ENCODE measurements at places on chromosomes 11 and 22.

GRCh38 chr22:23243006-23243573 lies 62.8 kb downstream of the BCR start:
- DNase-seq: no peak

GRCh38 chr11:44904261-44905020 lies 46.2 kb downstream of the TP53I11 start:
- DNase-seq: no peak

GRCh38 chr11:111469200-111469599 lies 43.0 kb downstream of the BTG4 start:
- DNase-seq: no peak

GRCh38 chr11:57278721-57279095 lies 41.7 kb upstream of the APLNR start:
- no peak for DNase-seq

- DNase-seq: no peak
Observed at GRCh38 chr11:102771351-102771750, 9.1 kb downstream of the MMP10 start.

- DNase-seq: no peak
Observed at GRCh38 chr22:48391171-48391711, 1436.4 kb downstream of the BRD1 start.

GRCh38 chr11:46890665-46891064 lies 27.7 kb downstream of the LRP4 start:
- DNase-seq: no peak

DNA sequence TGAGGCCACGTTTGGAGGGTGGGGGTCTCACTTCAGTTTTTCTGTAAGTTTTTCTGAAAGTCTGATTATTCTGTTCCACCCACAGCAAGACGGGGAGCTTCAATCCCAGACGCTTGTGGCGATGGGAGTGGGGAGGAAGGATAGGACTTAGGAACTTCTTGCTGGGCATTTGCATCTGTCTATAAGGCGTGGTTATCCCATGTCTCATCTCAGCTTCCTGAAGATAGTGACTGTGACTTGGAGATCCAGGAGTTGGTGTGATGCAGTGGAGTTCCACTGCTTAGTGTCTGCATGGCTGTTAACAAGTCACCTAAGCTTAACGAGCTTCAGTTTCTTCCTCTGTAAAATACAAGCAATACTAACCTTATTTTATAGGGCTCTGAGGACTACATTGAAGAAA lies 58.9 kb upstream of the BARX2 start:
- DNase-seq: no peak

- DNase-seq: no peak
Observed at GRCh38 chr11:103007521-103007920, 52.0 kb upstream of the MMP13 start.

DNA sequence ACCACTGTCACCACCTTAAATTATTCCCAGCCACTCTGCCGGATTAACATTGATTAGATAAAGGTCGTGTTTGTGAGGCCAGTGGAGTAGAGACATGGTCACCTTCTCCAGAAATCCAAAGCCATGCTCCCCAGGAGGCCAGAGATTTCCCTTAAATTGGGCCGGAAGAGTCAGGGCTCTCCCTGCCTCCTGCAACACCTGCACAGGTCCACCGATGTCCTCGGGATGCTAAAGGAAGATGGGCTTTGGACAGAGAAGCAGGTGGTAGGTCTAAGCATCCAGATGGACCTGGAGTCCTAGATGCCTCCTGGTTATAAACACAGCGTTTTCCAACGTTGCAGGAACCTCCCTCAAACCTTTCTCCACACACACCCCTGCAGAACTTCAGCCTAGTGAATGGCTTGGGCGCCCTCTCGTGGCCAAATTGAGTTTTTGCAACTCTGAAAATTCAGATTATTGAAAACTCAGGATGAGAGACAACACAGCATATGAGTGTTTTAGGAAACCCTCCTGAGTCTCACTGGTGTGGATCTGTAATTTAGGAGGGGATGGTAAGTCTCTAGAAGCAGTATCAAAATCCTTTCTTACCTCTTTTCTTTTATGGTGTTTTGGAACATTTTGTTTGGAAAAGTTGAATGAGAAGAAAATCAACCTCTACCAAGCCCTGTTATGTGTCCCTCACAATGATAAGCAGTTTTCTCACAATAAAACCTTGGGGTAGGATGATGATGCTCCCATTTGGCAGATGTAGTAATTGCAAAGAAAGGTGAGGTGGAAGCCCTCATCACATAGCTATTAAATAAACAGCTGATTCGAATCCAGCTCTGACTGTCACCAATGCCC lies 109.6 kb downstream of the RRAS2 start:
- DNase-seq: peak; percentile 52

DNA sequence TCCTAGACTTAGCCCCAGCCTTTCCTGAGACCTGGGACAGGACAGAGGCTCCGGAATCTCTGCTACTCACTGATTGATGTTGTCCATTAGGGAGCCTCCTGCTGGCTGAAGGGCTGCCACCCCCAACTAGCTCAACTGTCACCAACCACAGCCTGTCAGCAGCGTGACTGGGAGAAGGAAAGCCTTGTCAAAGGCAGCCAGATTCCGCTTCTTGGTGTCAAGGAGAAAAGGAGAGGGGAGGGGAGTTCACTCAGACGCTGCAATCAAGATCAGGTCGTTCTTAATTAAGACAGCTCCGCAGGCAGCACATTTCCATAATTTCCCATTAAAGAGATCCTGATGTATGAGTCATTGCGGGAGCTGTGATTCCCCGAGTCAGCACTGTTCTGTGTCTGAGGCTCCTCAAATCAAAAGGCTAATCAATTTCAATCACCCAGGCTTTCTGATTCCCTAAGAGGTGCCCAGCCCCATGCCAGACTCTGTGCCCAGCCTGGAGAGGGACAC lies 152.8 kb upstream of the ZBED5 start:
- DNase-seq: no peak

DNA sequence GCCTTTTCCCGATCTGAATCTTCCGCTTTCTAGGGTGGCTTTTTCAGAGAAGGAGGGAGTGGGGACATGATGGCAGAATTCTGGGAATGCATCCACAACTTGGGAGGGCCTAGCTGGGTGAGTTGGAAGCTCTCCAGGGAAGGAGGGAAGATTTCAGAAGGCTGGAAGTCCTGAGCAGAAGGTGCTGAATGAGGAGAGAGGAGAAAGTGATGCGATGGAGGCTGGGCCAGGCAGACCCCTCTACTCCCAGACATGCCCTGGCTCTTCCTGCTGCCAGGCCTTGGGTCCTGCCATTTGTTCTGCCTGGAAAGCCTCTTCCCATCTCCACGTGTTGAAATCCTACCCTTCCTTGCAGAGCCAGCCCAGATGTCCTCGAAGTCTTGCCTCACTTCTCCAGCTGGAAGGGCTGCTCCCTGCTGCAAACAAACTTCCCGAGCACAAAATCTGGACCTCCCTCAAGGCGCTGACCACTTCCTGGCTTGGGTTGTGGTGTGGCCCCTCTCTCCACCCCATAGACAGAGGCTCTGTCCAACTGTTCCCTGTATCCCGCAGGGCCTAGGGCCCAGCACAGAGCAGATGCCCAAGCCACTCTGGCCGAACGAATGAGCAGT lies 16.8 kb downstream of the LRRC32 start:
- no peak for DNase-seq

DNA sequence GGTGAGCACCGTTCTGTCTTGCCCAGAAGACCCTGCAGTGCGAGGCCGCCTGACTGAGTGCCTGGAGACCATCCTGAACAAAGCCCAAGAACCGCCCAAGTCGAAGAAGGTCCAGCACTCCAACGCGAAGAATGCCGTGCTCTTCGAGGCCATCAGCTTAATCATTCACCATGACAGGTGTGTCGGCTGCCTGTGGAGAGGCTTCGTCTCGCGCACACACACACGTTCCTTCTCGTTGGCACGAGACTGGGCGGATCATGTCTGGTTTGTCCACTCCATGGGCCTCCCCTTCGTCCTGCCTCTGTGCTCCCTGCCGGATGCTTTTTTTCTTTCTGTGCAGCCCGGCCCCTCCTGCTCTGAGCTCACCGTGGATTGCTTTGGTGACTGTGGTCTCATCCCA lies 51.1 kb downstream of the MUC6 start:
- DNase-seq: no peak

- no peak for DNase-seq
Observed at GRCh38 chr11:47609675-47610074, 15.5 kb upstream of the C1QTNF4 start.

GRCh38 chr11:69122630-69123431 lies 32.9 kb upstream of the SMIM38 start:
- no peak for DNase-seq

- DNase-seq: no peak
Observed at GRCh38 chr22:35684732-35685131, 32.9 kb upstream of the APOL5 start.

DNA sequence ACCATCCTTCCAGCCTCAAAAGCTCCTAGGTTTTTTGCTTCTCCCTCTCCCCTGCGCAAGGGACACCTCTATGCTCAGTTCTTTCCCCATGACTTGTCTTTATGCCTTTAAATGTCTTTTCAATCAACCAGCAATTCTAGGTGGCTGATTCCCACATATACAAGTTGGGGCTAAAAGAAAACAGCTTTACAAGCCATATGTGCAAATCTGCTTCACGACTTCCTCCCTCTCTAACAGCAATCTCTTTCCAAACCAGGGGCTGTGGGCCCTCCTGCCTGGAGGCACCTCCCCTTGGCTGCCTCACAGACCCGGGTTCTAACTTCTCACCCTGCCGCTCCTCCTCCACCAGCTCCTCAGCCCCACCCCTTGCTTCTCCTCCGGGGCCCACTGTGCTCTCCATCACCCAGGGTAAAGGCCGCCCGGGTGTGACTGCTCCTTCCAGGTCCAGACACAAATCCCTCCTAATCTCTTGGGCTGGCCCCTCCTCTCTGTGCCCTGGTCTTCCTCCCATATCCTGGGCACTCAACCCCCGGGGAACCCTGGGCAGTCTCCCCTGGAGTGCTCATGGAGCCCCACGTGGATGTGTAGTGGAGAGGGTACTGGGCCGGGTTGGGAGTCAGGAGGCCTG lies 14.1 kb downstream of the TMPRSS13 start:
- no peak for DNase-seq

DNA sequence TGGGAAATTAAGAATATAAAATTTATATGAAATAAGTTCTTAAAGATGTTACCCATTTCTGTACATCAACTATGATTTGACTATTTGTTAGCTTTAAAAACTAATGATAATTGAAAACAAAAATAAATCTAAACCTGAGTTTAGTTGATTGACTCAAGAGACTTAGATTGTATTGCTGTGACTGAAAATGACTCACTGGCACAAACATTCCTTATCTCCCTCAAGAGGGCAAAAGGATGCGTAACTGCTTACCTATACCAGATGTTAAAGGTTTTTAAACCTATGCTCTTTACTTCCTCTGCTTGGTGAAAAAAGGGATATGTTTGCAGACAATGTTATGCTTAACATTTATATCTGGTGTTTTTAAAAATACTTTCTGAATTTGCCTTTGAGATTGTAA lies 30.3 kb downstream of the ATM start:
- DNase-seq: no peak

GRCh38 chr11:101442171-101442570 lies 141.6 kb downstream of the TRPC6 start:
- no peak for DNase-seq

- DNase-seq: no peak
Observed at GRCh38 chr11:122872046-122872445, 10.5 kb upstream of the JHY start.

DNA sequence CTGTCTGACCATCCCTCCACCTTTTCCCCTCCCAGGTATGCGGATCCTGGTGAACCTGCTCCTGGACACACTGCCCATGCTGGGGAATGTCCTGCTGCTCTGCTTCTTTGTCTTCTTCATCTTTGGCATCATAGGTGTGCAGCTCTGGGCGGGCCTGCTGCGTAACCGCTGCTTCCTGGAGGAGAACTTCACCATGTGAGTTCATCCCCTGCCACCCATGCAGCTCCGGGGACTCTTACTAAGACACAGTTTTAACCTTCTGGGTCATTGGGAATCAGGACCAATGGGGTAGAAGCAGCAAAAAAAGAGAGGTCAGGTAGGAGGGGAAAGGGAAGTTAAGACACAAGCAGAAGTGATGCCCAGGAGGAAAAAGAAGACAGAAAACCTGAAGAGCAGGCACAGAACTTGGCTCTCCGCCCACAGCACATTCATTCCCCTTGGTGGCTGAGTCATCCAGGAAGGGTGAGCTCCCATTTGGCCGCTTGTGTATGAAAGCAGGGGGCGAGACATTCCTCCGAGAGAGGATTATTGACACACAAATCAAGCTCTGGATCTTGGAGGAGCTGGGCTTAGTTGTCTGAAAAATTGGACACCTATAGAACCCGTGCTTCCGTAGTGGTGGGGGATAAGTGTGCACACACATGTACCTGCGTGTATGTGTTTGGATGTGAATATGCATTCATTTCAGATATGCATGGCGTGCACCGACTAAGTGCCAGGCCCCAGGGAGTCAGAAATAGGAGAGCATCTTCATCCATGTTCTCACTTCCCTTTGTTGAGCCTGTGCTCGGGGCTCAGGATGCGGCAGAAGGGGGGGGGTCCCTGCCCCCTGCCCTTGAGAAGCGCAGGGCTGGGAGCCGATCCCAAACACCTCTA lies 64.2 kb downstream of the CACNA1I start:
- no peak for DNase-seq

DNA sequence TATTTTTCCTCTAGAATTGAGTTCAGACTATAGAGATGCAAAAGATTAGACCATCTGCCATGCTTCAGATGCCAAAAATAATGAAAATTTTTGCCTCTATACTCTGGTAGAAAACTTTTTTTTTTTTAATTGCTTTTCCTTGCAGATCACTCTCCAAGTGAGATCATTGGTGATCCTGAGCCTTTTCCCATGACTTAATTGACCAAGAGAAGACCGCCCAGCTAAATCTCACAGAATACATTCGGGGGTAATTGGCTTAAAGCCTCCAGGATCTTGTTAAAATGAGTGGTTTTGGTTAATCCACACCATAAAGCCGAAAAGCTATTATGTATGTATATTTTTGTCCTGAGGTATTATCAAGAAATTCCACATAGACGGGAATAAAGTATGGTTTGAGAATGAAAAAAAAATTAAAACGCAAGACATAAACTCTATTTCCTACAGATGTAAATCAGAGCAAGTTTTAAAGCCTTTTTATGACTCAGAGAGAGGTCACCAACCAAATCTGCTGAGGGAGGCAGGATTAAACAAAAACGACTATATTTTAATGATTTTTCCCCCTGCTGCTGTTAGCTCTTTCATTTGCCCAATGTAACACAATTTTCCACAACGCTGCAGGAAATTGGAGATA lies 64.0 kb downstream of the PARVA start:
- DNase-seq: no peak

DNA sequence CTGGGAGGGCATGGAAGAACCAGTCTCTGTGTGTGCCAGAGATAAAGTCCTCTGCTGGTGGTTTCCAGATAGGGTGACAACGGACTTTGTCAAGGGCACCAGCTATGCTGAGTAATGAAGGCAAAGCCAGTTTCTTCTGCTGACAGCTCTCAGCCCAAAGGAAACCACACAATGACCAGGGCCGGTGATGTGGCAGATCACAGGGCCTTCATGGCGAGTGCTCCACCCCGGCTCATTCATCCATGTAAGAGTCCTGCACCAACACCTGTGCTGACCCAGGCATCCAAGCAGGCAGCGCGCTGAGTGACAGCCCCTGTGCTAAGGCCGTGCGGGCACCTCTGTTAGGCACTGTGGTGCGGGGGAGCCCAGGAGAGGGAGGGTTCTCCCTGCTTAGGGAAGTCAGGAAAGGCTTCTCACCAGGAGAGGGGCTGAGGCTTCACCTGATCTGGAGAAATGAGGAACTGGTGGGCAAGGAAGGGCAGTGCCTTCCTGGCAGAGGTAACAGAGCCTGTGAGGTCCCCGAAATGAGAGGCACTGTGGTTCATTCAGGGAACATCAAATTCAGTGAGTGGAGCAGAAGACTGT lies 33.8 kb downstream of the TP53I11 start:
- no peak for DNase-seq

All from NCI-H1417 treated with DMSO at 0.1 percent for 48 hours (cell line).